Peyer's patch (tissue), 4 donors: ENCODE measurements at places on chromosomes 3 and 15.

- no peak for DNase-seq
- H3K4me3 ChIP-seq = no peak overlapping the region
- no peak overlapping the region for H3K27ac ChIP-seq
- H3K4me1 ChIP-seq = no peaks in the 10 kb centered on the region
Observed at GRCh38 chr15:40242213-40242599, 3.3 kb downstream of the PAK6 start.

DNA sequence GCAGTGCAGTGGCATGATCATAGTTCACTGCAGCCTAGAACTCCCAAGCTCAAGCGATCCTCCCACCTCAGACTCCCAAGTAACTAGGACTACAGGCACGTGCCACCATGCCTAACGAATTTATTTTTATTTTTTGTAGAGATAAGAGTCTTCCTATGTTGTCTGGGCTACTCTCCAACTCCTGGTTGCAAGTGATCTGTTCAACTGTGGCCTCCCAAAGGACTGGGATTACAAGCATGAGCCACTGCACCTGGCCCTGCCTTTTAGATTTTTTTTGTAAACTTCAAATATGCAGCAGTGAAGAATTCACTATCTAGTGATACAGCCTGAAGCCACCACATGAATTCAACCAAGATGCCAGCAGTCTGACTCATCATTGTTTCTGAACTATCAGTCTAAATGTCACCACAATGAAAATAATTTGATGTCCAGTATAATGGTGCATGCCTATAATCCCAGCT lies 32.7 kb downstream of the UBXN7 start:
- no peaks in the 10 kb centered on the region for H3K4me1 ChIP-seq
- H3K27ac ChIP-seq = no peak overlapping the region
- H3K4me3 ChIP-seq = no peak overlapping the region

GRCh38 chr3:11624161-11624560 lies 19.6 kb downstream of the VGLL4 start:
- no peak for DNase-seq
- no peaks in the 10 kb centered on the region for H3K36me3 ChIP-seq
- no peaks in the 10 kb centered on the region for H3K27me3 ChIP-seq
- no peak overlapping the region for H3K4me3 ChIP-seq
- H3K4me1 ChIP-seq = peaks cover 14% of the 10 kb centered on the region

- no peak for DNase-seq
- peaks cover 4% of the 10 kb centered on the region for H3K4me1 ChIP-seq
- no peak overlapping the region for H3K4me3 ChIP-seq
- no peaks in the 10 kb centered on the region for H3K36me3 ChIP-seq
- no peaks in the 10 kb centered on the region for H3K27me3 ChIP-seq
- no peak overlapping the region for H3K27ac ChIP-seq
Observed at GRCh38 chr15:56963710-56964109, 45.3 kb downstream of the TCF12 start.

- H3K36me3 ChIP-seq = no peaks in the 10 kb centered on the region
- no peak overlapping the region for H3K27ac ChIP-seq
- no peak overlapping the region for H3K4me3 ChIP-seq
- no peak for DNase-seq
- H3K27me3 ChIP-seq = no peaks in the 10 kb centered on the region
- no peaks in the 10 kb centered on the region for H3K4me1 ChIP-seq
Observed at GRCh38 chr15:95174301-95175259, 943.2 kb downstream of the MCTP2 start.

- no peak overlapping the region for H3K27ac ChIP-seq
- H3K36me3 ChIP-seq = no peaks in the 10 kb centered on the region
- no peaks in the 10 kb centered on the region for H3K4me1 ChIP-seq
- no peak for DNase-seq
Observed at GRCh38 chr3:156344215-156344614, 210.7 kb downstream of the SSR3 start.

DNA sequence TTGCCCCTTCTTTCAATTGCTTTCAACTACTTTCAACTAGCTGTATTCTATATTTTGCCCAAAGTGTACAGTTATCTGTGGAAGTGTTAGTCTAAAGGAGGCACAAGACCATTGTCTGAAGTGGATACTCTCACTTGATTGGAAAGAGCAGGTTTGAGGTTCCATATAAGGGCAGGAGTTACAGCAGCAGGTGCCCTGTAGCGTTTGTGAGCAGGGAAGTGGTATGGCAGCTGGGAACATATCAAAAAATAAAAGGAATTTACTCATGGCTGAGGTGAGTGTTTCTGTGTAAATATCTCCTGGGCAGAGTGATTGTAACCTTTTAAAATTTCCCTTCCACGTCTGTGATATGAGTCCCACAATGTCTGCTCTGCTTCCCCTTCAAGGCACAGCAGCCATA lies 38.5 kb upstream of the DNAJC13 start:
- no peaks in the 10 kb centered on the region for H3K27me3 ChIP-seq
- no peak overlapping the region for H3K27ac ChIP-seq
- no peak overlapping the region for H3K4me3 ChIP-seq
- H3K4me1 ChIP-seq = no peaks in the 10 kb centered on the region

GRCh38 chr3:184523825-184524615 lies 37.6 kb upstream of the EPHB3 start:
- H3K4me1 ChIP-seq = no peaks in the 10 kb centered on the region
- no peak overlapping the region for H3K27ac ChIP-seq
- no peak for DNase-seq
- no peaks in the 10 kb centered on the region for H3K27me3 ChIP-seq

GRCh38 chr3:32973982-32974381 lies 22.5 kb downstream of the CCR4 start:
- DNase-seq = no peak
- no peak overlapping the region for H3K27ac ChIP-seq
- no peaks in the 10 kb centered on the region for H3K27me3 ChIP-seq
- no peak overlapping the region for H3K4me3 ChIP-seq
- H3K36me3 ChIP-seq = no peaks in the 10 kb centered on the region

DNA sequence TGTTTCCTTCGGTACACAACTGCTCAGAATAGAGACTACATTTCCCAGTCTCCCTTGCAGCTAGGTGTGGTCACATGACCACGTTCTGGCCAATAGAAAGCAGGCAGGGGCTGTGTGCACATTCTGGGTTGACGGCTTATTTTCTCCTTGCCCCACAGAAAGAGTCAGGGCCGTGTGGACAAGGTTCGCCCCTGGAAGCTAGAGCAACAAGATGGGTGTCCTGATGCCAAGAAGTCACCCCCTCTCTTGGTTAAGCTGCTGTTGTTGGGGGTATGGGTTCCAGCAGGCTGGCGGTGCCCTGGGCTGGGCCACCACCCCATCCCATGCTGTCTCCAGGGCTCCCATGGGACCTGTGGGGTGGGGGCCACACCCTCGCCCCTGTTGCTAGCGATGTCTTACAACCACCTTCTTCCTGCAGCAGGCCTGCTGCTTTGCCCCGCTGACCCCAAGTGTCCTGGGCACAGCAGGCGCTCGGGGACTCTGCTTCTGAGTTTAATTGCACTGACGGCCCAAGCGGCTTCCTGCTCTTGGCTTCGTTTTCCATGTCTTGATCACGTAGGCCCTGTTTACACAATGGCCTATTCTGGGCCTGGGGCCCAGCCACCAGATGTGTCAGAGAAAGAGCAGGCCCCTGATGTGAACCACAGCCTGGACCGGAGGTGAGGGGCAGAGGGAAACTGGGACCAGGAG lies 24.9 kb downstream of the ABTB1 start:
- H3K4me1 ChIP-seq = peaks cover 35% of the 10 kb centered on the region
- peak overlapping the region; percentile 4 for H3K4me3 ChIP-seq
- H3K36me3 ChIP-seq = no peaks in the 10 kb centered on the region
- no peaks in the 10 kb centered on the region for H3K27me3 ChIP-seq
- H3K27ac ChIP-seq = peak overlapping the region; percentile 89

GRCh38 chr3:131630097-131630496 lies 127.3 kb upstream of the MRPL3 start:
- H3K4me1 ChIP-seq = no peaks in the 10 kb centered on the region
- no peak overlapping the region for H3K27ac ChIP-seq
- no peak overlapping the region for H3K4me3 ChIP-seq
- no peaks in the 10 kb centered on the region for H3K27me3 ChIP-seq
- no peak for DNase-seq

- H3K4me3 ChIP-seq = no peak overlapping the region
- DNase-seq = no peak
- no peaks in the 10 kb centered on the region for H3K36me3 ChIP-seq
- H3K27me3 ChIP-seq = no peaks in the 10 kb centered on the region
- no peaks in the 10 kb centered on the region for H3K4me1 ChIP-seq
Observed at GRCh38 chr15:63051156-63052066, 8.9 kb downstream of the TPM1 start.

DNA sequence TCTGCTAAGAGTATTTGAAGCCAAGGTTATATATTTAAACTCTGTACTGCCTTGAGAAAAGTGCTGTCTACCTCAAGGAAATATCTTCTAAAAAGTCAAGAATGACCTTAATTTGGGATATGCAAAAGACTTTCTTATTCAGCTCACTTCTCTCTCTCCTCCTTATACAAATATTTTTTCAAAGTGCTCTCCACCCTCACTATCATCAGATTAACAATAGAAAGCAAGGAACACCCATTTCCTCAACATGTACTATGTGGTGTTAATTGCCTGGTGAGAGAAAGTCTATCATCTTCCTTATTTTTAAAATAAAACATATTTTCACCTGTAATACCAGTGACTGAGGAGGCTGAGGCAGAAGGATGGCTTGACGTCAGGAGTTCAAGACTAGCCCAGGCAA lies 44.4 kb upstream of the RSL24D1 start:
- no peak for DNase-seq
- H3K27ac ChIP-seq = no peak overlapping the region
- no peaks in the 10 kb centered on the region for H3K27me3 ChIP-seq

- no peak overlapping the region for H3K4me3 ChIP-seq
- DNase-seq = no peak
- no peak overlapping the region for H3K27ac ChIP-seq
- no peaks in the 10 kb centered on the region for H3K36me3 ChIP-seq
- no peaks in the 10 kb centered on the region for H3K4me1 ChIP-seq
Observed at GRCh38 chr3:146468234-146468633, 1.1 kb downstream of the PLSCR2 start.

GRCh38 chr3:118059096-118059495 lies 975.5 kb downstream of the IGSF11 start:
- no peak for DNase-seq
- H3K4me1 ChIP-seq = no peaks in the 10 kb centered on the region
- no peak overlapping the region for H3K27ac ChIP-seq
- H3K4me3 ChIP-seq = no peak overlapping the region
- no peaks in the 10 kb centered on the region for H3K27me3 ChIP-seq

DNA sequence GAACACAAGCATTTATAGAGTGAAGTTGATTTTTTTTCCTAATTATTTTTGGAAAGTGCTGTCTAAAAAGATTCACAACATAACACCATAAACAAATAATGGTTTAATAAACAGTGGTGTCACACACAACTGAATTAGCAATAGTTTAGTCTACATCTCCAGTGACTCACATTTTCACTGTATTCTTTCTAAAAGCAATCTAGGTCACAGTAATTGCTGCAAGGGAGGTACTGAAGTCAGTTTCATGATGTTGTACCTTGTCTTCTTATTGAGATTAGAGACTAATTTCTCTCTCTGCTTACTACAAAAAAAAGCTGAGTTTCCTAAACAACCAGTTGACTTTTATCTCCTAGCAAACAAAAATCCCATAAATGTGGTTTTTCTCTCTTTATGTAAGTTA lies 29.6 kb downstream of the PLSCR4 start:
- no peaks in the 10 kb centered on the region for H3K4me1 ChIP-seq
- no peaks in the 10 kb centered on the region for H3K36me3 ChIP-seq
- no peak overlapping the region for H3K4me3 ChIP-seq
- no peak for DNase-seq
- H3K27me3 ChIP-seq = no peaks in the 10 kb centered on the region

DNA sequence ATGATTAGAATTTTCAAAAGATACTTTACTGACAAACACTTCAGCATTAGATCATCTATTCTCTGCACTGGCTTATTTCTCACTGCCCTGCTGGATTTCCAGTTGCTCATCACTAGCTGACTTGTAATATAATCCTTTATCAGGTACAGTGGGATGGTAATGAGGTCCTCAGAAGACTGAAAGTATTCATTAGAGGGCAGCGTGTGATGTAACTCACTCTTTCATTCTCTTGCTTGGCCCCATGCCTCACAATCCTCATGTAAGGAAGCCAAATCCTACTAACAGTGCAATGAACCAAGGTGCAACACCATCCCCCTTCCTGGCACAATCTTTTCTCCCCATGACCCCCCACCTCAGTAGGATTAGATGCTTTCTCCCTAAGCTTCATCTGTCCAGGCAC lies 289.9 kb downstream of the CTNNB1 start:
- H3K4me3 ChIP-seq = no peak overlapping the region
- no peaks in the 10 kb centered on the region for H3K36me3 ChIP-seq
- no peak overlapping the region for H3K27ac ChIP-seq
- H3K4me1 ChIP-seq = no peaks in the 10 kb centered on the region
- H3K27me3 ChIP-seq = no peaks in the 10 kb centered on the region
- no peak for DNase-seq

- no peak overlapping the region for H3K27ac ChIP-seq
- H3K36me3 ChIP-seq = peaks cover 54% of the 10 kb centered on the region
- no peak overlapping the region for H3K4me3 ChIP-seq
- no peaks in the 10 kb centered on the region for H3K27me3 ChIP-seq
- H3K4me1 ChIP-seq = no peaks in the 10 kb centered on the region
- DNase-seq = no peak
Observed at GRCh38 chr3:53223541-53223966, 32.3 kb downstream of the TKT start.
